ENCODE measurements at places on chromosomes 11 and 22.

GRCh38 chr22:39526736-39527171 is 5.8 kb downstream of the RPS19BP1 start:
- no peak for DNase-seq

DNA sequence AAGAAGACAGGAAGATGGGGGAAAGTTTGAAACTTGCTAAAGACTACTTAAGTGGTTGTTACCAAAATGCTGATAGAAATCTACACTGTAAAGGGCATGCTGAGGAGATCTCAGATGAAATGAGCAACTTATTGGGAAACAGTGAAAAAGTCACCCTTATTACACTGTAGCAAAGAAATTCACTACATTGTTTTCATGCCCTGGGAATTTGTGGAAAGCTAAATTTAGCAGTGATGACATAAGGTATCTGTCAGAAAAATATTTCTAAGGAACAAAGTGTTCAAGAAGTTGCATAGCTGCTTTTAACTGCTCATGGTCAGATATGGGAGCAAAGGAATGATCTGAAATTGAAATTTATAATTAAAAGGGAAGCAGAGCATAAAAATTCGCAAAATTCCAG is 702.4 kb upstream of the LRRC4C start:
- DNase-seq, result no peak

DNA sequence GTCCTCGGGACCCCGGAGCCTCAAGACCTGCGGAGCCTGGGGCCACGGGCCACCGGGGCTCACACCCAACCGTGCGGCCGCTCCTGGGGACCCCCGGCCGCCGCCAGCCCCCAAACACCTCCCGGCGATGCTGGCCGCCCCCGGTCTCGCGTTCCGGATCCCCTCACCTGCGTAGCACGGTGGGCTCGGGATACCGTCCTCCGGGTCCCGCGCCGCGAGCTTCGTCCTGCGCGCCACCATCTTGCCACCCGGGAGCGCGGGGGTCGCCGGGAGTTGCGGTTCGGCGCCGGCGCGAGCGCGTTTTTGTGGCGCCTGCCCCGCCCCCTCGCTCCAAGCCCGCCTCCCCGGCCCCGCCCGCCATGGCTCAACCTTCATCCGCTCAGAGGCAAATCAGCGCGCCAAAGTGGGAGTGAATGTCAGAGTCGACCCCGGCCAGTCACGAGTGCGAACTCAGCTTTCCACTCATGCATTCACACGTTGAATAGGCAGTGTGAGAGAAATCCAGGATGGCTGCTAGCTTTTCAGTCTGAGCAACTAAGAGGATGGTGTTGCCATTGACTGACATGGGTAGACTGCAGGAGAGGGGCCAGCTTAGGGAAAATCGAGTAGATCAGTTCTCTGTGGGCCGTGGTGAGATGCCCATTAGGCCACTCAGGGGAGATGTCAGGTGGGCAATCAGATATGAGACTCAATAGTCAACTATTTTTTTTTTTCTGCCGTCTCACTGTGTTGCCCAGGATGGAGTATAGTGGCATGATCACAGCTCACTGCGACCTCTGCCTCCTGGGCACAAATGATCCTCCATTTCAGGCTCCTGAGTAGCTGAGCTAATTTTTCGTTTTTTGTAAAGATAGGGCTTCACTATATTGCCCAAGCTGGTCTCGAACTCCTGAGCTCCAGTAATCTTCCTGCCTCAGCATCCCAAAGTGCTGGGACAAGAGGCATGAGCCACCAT is 28.3 kb downstream of the SERHL2 start:
- peak; percentile 58 for DNase-seq

- no peak for DNase-seq
Observed at GRCh38 chr11:129610125-129610524, 205.5 kb upstream of the TMEM45B start.

- no peak for DNase-seq
Observed at GRCh38 chr22:17884084-17884483, 109.8 kb upstream of the BID start.

DNA sequence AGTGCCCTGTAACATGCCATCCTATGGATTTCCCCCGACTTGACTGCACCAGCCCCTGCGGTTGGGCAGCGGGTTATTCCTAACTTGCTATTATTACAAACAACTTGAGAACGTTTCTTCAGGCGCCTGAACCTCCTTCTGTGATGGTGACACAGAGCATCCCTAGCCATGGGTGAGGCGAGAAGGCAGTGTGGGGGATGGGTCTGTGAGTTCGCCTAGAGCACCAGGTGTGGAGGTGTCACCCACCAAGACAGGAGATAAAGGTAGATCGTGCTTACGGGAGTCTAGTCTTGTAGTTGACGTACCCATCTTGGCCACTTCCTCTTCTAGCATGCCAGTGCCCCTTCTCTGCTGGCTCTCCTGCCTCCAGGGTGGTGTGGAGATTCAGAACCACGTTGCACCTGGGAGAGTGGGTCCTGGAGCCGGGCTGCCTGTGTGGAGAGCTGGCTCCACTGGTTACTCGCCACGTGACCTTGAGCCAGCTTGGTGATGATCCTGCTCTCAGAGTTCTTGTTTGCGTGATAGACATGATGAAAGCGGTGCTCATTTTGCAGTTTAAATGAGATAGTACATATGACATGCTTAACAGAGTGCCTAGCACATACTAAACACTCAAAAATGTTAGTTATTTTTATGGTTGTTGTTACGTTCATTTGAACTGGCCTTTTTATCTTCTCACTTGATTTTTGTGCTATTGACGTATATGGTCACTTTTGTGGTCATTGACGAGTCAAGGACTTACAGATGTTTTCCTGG is 37.8 kb downstream of the TBC1D22A start:
- DNase-seq, result no peak

DNA sequence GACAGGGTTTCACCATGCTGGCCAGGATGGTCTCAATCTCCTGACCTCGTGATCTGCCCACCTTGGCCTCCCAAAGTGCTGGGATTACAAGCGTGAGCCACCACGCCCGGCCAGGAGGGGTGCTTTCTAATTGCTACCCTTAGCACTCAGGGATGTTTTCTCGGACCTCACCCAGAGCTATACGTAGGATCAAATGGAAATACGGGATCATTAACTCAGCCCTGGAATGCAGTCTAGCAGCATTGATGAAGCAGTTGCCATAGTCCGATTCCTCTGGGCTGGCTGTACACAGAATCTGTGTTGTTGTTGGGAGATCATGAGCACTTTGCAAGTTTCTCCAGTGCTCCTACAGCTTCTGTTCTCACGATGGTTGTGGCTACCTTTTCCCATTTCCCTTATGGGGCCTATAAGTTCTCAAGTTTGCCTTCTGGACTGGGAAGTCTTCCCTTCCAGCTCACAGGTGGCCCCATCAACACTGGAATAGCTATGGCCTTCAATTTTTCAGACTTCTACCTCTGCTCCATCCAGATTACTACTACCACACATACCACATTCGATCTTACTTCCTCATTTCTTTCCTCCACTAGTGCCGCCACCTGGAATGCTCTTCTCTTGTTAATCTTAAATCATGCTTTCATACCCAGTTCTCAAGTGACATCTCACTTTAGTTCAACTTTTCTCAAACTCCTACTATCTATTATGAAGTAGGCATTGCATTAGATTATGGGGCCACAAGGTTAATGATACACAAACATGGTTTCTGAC is 16.1 kb upstream of the PCF11 start:
- DNase-seq, result no peak

GRCh38 chr11:35057926-35058668 is 80.9 kb upstream of the CD44 start:
- DNase-seq, result no peak

GRCh38 chr11:65067446-65067845 is 9.1 kb upstream of the NAALADL1 start:
- no peak for DNase-seq

GRCh38 chr11:14331476-14332136 is 27.4 kb downstream of the RRAS2 start:
- DNase-seq, result no peak

DNA sequence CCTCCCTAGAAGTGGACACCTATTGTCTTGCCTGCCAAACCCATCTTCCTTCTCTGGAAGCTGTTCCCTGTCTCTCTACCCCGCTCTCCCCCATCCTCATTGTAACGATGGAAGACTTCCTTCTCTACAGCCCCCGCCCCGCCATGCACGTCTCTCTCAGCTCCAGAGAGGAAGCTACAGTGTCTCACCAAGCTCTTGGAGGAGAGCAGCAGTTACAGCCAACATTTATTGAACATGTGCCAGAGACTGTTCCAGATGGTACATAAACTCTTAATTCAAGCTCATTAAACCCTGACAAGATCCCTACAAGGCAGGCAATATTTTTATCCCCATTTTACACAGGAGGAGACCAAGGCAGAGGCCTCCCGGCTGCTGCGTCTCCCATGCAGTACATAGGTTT is 15.1 kb downstream of the MCHR1 start:
- no peak for DNase-seq

DNA sequence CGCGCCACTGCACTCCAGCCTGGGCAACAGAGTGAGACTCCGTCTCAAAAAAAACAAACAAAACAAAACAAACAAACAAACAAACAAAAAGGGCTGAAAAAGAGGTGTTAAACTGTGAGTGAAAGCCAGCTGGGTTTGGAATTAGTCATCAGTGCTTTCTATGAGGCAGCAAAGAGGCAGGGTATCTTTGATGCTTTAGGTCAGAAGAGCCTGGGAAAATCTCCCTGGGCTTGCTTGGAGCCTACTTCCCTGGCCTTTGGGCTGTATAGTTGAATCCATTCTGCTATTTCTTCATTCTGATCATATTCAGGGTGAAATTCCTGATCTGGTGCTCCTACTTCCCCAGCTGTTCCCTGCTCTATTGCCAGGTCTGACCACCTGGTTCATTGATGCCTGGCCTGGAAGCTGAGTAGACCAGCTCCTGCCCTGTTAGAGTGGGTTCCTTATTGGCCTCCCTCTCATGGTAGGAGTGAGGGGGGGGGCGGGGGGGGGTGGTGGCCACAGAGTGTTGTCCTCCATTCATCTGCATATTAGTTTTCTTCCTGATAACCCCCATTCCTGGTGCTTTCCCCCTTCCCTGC is 65.6 kb downstream of the INSC start:
- DNase-seq, result no peak

- DNase-seq, result no peak
Observed at GRCh38 chr22:30159561-30160353, 79.5 kb downstream of the HORMAD2 start.

GRCh38 chr22:20438678-20439492 is 1.3 kb upstream of the SCARF2 start:
- DNase-seq, result no peak

DNA sequence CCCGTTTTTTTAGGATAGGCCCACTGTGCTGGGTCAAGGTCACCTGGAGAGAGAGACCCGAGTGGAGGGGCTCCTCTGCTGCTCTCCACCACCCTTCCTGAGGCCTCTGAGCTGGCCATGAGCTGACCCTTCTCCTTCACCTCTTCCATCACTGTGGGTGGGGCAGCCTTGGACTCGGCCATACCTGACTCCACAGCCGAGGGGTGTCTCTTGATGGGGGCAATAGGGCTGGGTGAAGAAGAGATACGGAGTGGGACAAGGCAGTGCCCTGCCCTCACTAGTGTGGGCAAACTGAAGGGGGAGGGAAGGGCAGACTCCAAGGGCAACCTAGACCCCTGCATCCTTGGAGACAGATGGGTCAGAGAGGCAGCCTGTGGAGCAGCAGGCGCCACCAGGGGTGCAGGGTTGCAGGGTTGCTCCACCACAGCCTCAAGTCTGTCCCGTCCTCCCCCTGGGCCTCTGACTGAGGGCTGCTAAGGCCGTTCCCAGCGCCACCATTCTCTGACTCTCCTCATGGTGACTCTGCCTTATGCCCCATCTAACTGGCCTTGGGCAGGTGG is 20.1 kb upstream of the NECTIN1 start:
- DNase-seq, result no peak

DNA sequence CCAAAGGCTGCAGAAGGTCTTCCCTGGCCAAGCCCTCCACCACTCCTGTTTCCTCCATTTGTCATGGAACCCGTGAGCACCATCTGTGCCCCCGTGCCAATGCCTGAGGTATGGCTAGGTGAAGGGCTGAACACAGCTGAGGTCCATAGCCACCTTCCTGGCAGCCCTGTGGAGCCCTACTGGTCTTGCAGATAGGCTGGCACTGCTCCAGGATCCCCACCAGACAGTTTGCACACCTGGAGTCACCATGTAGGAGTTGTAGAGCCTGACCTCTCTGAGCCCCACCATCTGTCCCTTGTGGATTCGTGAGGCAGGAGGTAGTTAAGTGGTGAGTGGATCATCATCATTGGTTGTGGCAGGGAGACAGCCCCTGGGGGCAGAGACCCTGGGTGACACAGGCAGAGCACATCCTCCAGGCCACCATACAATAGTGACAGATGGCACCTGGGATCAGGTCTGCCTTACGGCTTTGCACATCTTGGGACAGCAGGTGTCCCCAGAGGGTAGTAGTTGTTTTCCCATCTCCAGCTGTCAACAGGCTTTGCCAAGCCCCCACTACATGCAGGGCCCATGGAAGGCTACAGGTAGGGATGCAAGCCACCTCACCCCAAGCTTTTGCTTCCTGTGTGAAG is 52.5 kb upstream of the SUSD2 start:
- DNase-seq, result no peak

DNA sequence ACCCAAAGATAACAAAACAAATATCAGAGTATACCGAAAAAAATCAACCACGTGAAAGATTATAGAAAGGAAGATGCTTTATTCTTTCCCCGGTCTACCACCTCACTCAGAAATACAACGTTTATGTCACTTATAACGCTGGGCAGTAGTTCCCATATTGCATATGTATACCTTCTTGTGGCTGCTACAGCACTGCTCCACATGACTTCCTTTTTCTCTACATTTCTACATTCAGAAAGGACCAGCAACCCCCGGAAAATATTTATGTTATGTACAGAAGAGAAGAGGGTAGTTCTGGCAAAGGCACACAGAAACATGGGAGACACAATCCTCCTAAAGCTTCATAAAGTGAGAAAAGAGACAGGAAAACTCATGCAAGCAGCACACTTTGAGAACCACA is 56.8 kb downstream of the MTMR2 start:
- DNase-seq, result no peak

DNA sequence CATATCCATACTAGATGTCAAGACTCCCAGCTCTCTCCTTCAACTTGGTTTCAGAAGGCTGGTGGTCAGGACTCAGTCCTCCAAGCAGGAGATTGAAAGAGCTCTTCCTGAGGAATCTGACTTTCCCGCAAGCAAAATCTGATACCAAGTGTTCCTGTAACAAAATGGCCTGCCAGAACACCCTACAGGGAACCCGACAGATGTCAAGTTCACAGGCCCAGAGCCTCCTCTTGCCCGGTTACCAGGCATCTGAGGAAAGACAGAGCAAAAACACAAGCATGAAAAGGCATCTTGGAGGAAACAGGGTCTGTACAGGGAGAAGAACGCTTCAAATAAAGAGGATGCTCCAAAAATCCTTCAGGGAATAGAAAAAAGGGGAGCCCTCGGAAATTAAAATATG is 8.7 kb upstream of the KCNJ5 start:
- no peak for DNase-seq
